ENCODE measurements at places on chromosomes 13 and 19.

DNA sequence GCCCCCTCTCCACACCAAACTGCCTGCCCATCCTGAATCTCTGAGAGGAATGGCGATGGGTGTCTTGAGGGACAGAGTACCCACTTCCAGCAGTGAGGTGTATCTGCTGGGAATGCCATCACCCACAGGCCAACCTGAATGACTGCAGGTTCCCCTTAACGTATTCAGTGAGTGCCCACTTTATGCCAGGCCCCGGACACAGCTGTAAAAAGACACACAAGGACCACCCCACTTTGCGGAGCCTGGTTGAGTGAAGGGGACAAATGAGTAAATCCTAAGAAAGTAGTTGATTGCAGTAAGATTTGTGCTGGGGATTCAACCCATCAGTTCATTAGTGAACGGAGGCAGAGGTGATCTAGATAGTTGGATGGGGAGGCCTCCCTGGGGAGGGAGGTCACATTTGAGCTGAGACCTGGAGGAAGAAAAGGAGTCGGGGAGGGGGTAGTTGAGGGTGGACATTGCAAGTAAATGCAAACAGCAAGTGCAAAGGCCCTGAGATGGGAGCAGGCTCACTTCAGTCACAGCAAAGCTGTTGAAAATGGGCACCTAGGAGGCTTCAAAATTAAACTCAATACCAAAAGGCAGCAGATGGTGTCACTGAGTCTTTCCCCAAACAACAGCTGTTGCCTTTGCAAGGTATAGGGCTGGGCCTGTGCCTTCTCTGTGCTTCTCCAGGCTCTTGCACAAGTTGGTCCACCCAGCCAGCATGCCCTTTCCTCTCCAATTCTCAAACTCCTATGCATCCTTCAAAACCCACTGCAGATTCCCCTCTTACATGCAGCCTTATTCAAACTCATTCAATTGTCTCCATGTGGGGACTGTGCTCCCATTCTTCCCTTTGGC, 4.3 kb downstream of the GDF15 start:
- no peak for DNase-seq

DNA sequence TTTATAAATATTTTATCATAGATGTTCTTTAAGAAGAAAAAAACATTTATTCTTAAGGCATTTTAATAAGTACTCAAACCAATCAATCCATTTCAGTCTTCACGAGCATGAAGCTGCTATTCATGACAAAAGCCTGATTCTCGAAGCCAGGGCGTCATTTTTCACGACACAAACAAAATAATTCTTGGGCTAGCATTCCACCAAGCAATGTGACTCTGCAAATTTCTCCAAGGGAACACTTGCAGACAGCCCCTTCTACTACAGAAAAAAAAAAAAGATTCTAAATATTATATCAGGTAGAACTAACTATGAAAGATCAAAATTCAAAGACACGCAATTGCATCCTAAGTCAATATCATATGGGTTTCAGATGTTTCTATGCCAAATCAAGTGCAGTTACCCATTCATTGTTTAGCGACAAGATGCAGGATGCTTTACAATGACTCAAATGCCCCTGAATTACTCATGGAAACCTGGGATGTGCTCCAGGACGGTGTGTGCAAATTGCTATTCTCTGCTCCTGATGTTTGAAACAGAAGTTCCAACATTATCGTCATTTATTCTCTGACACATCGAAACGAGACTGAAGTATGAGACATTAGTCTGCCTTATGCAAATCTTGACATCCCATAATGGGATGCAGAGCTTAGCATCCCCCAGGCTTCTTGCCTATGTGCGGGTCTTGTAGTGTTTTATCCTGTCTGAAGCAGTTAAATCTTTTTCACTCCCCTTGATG, 517.7 kb downstream of the MYO16 start:
- no peak for DNase-seq

DNA sequence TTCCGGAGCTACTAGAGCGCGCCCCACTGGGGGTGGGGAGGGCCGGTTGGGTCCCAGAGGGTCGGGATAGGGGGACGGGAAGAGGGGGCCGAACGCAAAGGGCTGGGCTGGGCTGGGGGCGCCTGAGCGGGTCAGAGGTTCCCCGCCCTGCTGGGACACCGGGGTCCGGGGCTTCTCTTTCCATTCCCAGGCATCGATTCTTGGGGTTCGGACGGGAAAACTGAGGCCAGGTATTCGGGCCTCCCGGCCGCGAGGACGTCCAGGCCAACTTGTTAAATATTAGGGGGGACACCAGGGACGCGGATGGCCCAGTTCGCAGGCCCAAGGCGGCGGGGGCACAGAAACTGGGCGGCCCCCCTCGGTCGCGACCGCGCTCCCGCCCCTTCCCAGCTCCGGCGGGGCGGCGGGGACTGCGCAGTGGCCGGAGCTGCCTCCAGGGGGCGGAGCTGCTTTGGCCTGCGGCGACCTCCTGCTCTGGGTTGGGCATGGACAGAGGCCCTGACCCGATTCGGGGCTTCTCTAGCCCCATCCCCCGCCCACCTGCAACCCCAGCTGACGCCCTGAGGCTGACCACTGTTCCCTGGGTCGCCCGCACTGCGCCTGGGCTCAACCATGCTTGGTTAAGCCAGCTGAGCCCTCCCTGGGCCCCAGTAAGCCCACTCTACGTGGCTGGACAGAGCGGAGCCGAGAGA, 1.2 kb upstream of the KLF16 start:
- DNase-seq = no peak

DNA sequence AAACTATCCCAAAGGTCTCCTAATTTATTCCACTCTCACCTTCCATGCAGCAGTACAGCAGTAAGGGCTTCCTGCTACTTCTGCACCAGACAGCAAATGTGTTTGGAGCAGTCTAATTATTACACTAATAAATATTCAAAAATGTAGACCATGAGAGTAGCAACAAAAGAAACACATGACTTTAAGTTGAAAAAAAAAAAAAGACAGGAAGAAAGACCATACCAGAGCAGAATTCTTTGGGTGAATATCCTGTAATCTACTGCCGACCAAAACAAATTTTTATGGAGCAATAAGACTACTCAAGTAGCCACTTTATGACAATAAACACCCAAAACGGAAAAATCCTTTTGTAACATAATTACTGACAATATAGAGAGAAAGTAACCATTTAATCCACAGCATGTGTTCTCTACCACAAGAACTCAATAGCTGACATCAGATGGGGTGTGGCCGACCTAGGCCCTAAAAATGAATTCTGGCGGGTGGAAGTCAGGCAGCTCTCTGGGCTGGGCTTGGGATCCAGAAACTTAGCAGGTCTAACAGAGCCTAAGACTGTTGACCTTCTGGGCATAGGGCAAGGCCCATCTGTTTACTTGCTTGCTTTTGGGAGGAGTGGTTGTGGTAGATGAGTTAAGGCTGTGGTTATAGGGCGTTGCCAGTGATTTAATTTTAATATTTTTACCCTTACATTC, 4.6 kb downstream of the KLF12 start:
- DNase-seq = no peak

DNA sequence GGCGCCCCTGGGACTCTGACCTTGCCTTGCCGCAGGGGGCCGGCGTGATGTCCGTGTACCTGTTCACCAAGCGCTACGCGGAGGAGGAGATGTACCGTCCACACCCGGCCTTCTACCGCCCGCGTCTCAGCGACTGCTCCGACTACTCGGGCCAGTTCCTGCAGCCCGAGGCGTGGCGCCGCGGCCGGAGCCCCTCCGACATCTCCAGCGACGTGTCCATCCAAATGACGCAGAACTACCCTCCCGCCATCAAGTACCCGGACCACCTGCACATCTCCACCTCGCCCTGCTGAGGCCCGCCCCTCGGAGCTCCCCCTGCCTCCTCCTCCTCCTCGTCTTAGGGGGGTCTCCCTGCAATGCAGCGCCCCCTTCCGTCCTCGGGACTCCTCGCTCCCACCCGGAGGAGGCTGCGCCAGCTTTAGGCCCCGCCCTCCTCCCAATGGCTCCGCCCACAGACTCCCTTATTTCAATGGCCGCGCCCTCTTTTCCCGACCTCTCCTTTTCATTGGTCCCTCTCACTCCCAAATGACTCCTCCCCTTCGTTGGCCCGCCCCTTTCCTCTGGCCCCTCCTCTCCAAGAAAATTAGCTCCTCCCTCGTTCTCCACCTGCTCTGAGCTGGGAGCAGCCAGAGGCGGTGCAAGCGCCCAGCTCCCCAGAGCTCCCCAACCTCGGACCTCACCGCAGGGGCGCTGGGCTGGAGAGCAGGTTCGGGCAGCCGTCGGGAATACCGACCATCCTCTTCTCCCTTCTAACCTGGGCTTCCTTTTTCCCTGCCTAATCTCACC, 20.5 kb upstream of the CACNG8 start:
- DNase-seq = no peak

Measured in tibial nerve (tissue), 4 donors.